ENCODE measurements at places on chromosomes 11 and 22. TPM values are rescaled to one million over a fixed set of nuclear protein-coding genes. Genes with fewer than 3 reads are reported as not detected.

- no peaks in the 10 kb centered on the region for H3K27me3 ChIP-seq
- no peak overlapping the region for H3K27ac ChIP-seq
- H3K4me1 ChIP-seq, result no peaks in the 10 kb centered on the region
- no peak overlapping the region for H3K4me3 ChIP-seq
These were observed 1.5 kb downstream of the ANO9 start for GRCh38 chr11:440065-441042.

MYBPC3 gene
- total RNA-seq, result not detected

DNA sequence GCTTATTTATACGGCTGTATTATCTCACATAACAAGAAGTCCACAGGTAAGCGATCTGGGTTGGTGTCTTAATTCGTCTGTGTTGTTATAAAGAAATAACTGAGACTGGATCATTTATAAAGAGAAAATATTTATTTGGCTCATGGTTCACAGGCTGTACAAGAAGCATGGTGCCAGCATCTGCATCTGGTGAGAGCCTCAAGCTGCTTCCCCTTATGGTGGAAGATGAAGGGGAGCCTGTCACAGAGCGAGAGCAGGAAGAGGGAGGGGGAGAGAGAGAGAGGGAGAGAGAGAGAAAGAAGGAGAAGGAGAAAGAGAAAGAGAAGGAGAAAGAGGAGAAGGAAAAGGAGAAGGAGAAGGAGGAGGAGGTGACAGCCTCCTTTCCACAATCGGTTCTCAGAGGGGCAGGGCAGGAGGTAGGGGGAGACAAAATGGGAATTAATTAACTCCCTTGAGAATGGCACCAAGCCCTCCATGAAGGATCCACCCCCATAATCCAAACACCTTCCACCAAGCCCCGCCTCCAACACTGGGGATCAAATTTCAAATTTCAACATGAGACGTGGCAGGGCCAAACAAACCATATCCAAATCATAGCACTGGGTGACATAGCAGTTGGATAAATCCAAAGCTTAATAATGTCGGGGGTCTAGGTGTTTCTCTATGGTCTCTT lies 15.0 kb upstream of the TRIM44 start:
- H3K27ac ChIP-seq, result no peak overlapping the region
- no peak for DNase-seq
- H3K36me3 ChIP-seq, result no peaks in the 10 kb centered on the region
- no peaks in the 10 kb centered on the region for H3K27me3 ChIP-seq
- no peaks in the 10 kb centered on the region for H3K4me1 ChIP-seq
- no peak overlapping the region for H3K4me3 ChIP-seq

DNA sequence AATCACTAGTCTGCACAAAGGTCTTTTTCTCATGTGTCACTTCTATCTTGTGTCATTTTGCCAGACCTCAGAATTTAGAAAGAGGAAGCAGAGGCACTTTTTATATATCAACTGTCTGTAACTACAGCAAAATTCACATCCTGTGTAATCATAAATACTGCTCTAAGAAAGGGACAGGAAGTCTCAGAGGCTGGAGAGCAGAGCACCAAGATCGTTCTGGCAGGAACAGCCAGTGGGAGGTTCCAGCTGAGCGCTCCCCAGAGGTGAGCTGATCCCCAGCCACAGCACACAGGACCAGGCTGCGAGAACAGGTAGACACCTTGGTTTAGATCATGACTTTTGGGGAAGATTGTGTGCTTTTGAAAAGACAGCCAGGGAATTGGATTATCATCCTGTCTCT lies at the start of gene MS4A7:
MS4A7 (plus strand) TSS at position 179 of the 400 bp plus-strand sequence. CDS start 4,610 bp downstream, outside the sequence.
- DNase-seq, result no peak
- peak within 1 kb of the TSS; percentile 59 for H3K4me3 ChIP-seq
- no peaks in the 10 kb centered on the region for H3K4me1 ChIP-seq
- H3K27me3 ChIP-seq, result no peaks in the 10 kb centered on the region

ACR gene
- not detected for total RNA-seq
